ENCODE measurements at places on chromosomes 12 and 14.

GRCh38 chr12:46219877-46220655, 48.8 kb downstream of the SLC38A1 start:
- peak; percentile 50 for DNase-seq

DNA sequence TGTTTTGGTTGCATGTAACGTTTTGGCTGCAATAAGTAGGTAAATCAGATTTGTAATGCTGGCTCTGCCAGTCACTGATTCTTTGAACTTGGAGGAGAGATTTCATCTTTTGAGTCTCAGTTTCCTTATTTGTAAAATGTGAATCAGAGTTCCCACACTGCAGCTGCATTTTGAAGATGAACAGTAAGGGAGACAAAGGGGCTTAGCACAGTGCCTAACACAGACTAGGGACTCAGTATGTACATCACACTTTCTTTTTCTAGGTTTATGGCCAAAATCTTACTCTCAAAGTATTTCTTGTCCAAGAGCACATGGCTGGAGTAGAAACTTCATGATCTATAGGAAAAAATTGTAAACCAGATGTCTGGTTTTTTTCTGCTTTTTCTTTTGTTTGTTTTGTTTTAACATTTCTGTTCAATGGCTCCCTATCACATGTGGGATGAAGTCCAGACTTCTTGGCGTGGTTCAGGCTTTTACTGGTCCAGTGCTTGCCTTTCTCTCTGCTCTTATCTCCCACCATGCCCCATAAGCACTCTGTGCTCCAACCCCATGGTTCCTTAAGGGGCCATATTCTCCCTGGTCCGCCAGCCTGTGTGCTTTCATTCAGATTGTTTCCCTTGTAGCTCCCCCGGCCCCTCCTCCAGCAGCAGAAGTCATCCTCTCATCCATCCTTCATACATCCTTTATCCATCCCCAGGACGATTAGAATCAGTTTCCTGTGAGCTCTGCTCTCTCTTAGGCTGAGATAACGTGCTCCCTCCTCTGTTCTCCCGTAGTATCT, 58.0 kb downstream of the SYNE2 start:
- DNase-seq: no peak

DNA sequence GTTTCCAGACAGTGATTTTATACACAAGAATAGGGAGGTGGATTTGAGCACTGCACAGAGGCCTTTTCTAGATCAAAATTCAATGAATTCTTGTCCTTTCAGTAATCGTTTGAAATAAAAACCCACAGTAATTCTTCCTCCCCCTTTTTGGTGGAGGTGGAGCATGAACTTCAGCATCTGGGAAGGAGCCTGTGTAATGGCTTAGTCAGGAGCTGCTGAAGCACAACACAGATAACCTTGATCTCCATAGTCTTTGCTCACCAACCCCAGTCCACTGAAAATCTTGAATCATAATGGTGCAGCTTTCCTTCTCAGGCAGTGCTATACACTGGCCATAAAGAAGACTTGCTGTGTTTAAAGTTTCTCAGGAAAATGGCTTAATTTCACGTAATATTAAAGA, 6.4 kb upstream of the TBPL2 start:
- peak; percentile 70 for DNase-seq

GRCh38 chr12:124555168-124556073, 12.0 kb downstream of the NCOR2 start:
- no peak for DNase-seq

DNA sequence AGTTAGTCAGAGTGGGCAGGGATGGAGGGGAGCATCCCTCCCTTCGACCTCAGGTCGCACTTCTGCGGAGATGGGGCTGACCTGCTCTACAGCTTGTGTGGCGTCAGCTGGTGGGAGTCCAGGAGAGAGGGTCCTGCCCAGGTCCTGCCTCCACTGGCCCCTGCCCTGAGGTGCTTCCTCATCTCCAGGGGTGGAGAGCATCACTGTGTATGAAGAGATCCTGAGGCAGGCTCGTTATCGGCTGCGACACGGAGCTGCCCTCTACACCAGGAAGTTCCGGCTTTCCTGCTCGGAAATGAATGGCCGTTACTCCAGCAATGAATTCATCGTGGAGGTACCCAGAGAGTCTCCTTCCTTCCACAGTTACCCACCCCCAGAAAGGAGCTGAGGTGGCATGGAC, 20.2 kb downstream of the CLSTN3 start:
- DNase-seq: no peak

GRCh38 chr12:100797246-100797645, 2.7 kb downstream of the ANO4 start:
- no peak for DNase-seq

- no peak for DNase-seq
Observed at GRCh38 chr14:69261761-69262331, 1.9 kb downstream of the GALNT16 start.
